T-helper 17 cell (primary cell): ENCODE measurements at places on chromosomes 3 and 15.

GRCh38 chr15:39230205-39230907 lies 350.5 kb upstream of the THBS1 start:
- DNase-seq, result no peak

DNA sequence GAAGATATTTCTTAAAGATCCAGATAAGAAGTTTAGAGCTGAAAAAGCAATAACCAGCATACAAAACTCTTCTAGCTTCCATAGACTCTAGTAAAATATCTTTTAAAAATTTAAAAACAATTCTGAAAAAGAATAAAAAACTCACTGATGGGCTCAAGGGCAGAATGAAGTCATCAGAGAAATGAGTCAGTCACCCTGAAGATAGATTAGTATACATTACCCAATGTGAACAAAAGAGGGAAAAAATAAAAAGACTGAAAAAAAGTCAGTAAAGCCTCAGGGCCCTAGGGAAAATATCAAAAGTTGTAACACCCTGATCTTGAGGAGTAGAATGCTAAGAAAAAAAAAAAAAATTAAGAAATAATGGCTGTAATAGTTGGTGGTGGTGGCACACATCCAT lies 11.4 kb downstream of the DET1 start:
- DNase-seq, result no peak

GRCh38 chr3:106249159-106249558 lies 380.3 kb upstream of the CBLB start:
- no peak for DNase-seq

GRCh38 chr3:175484666-175485065 lies 625.5 kb downstream of the NAALADL2 start:
- no peak for DNase-seq

- no peak for DNase-seq
Measured at GRCh38 chr15:22262613-22263020, 182.3 kb downstream of the OR4M2 start.

- no peak for DNase-seq
Measured at GRCh38 chr3:157129803-157130466, 30.0 kb downstream of the CCNL1 start.

GRCh38 chr3:61371123-61371522 lies 119.9 kb upstream of the FHIT start:
- no peak for DNase-seq

DNA sequence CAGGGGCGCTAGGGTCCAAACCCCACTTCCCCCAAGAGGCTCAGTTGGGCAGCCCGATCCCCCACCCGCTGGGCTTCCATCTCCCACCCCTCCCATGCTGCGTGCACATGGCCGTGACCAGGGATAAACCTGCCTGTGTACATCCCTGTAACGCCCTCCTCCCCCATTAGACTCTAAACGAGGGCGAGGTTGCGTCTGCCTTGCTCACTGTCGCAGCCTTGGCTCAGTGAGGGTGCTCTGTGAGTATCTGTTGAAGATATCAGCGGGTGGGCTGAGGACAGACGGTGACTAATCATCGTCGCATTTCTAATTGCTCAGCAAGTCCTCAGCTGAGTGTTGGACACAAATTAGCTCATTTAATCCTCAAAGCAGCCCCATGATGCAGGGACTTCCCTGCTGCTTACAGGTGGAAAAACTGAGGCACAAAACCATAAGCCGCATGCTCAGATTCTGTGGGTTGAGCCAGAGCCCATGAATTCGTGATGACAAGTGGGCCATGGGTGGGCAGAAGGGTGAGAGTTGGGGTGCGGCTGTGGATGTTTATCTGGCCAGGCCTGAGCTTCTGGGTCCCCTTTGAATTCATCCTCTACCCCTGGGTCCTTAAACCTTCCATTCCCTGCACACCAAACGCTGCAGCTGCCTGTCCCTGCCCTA lies 26.0 kb downstream of the FBLN2 start:
- no peak for DNase-seq

DNA sequence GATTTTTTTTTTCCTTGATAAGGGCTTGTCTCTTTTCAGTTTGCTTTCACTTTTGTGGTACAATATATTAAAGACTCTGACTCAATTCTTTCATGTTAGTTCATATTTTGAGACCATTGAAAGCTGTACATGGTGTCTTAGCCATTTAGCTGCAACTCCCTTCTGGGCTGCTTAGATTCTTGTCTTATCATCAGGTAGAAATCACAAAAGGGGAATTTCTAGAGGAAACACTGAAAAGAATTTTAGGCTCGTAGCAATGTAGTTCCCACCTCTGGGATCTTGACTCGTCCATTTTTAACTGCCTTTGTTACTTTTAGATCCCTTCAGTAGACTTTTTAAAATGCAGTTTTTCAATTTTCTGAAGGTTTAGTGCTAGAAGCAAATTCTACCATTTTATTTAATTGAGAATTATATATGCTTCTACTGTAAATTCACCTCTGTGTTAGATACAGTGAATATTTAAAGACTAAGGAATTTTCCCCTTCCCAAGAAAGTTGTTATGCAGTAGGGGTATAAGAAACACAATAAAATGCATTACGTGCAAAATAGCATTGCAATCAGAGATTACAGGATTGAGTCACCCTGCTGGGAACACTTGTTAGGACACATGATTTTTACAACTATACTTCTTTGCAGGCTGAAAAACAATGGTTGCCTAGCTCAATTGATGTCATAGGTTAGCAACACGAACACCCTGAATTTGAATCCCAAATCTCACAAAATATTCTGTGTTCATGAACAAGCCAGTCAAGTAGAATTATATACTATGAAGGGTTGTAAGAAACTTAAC lies 772.7 kb downstream of the PDCD6IP start:
- DNase-seq, result no peak

- no peak for DNase-seq
Measured at GRCh38 chr3:126146034-126146433, 34.4 kb downstream of the ALDH1L1 start.

DNA sequence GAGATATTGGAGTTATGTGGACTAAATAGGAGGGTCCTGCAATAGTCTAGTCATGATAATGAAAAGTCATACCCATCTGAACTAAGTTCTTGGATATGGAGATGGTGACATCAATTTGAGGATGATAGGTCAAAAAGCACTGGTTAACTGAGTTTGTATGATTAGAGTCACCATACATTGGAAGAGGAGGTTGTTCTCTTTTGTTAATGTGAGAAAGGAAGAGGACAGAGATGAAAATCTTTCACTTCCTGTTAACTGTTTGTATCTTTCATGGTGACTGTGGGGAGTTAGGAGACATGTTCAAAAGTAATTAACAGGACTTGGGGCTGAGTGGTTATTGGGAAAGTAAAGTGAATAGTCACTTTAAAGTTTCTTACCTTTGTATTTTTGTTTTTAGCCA lies 11.1 kb downstream of the TMEM62 start:
- DNase-seq, result no peak

DNA sequence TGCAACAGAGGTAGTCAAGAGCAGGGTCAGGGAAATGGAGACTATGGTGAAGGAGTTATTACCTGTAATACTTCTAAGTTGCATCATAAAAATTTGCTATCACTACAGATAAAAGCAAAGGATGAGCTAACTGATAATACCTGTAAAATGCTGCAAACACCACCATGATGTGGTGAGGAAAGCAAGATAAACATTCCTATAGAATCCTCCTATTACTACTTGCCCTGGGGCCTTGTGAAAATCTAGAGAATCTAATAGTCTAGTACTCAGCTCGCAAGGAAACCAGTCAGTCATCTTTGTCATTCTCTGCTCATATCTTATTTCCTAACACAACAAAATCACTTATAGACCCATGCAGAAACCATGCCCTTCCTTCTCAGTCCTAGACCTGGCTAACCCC lies 899.8 kb downstream of the FHIT start:
- no peak for DNase-seq

GRCh38 chr3:76643623-76644304 lies 396.1 kb upstream of the ROBO2 start:
- DNase-seq, result no peak

GRCh38 chr3:162385387-162385786 lies 888.8 kb downstream of the OTOL1 start:
- DNase-seq, result no peak

DNA sequence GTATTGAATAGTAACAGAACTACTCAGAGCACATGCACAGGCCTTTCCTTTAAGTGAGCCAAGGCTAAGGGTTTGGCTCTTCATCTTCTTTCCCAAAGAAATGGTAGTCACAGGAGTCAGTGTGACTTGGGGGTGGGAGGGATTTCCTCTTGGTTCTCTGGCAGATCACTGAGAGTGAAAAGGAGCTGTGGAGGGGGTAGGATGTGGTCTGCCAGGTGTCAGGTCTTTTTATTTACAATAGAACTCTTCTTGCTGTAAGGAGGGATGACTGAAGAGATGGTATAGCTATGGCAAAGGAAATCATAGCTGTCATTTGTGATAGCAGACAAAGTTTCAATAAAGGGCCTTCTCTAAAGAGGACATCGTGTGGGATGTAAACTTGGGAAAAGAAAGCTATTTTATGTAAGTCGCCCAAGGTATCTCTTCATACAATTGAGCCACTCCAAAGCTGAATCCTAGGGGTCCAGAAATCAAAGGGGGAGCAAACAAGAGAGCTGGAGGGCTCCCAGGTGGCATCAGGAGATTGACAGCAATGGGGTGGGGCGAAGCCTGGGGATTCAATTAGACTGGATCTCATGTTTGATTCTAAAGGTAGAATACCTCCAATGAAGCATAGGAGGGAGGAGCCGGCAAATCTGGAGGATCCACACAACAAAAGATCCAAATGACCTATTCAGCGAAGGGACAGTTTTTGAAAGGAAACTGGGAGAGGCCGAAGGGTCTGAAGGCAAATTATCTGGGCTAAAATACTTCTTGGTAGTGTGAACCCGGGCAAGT lies 20.0 kb upstream of the CHD2 start:
- no peak for DNase-seq

DNA sequence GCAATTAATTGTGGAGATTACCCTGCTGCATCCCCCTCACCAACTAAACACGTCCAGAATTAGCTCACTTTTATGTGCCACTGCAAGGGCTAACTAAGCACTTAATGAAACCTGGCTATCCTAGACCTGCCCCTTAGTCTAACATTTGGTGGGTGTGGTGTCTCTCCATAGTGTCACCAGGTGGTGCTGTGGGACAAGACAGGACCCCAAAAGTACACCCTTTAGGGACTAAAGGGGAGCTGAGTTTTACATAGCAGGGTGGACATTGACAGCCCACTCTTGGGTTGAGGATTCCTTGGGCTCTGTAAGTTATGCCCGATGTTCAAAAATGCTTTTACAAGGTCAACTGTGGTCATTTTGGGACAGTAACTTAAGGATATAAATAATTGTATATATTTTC lies 5.7 kb downstream of the DUT start:
- no peak for DNase-seq
